ENCODE measurements at places on chromosomes 7 and 10.

DNA sequence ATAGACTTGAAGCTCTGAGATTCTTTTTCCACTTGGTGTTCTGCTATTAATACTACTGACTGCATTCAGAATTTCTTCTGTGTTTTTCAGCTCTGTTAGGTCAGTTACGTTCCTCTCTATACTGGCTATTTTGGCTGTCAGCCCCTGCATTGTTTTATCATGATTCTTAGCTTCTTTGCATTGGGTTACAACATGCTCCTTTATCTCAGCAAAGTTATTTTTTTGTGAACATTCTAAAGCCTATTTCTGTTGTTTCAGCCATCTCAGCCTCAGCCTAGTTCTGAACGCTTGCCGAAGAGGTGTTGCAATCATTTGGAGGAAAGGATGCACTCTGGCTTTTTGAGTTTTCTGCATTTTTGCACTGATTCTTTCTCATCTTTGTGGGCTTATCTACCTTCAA is 201.5 kb upstream of the GNAI1 start:
- DNase-seq: no peak

DNA sequence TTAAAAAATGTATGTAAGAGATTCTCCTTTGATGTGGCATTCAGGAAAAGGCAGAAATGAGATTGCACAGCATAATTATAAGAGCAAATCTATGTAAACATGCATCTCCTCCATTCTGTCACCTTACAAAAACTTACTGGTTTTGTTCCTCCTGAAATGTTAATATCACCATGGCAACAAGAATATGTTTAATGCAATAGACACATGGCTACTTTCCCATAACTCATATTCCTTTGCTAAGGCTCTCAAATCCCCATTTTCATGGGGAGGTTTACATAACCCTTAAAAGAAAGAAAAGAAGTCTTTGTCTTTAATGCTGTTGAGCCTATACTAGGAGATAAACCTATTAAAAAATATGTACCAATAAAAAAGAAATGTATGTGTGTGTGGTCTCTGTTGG is 136.2 kb downstream of the ANK3 start:
- no peak for DNase-seq

GRCh38 chr7:112414855-112415490 is 35.3 kb upstream of the IFRD1 start:
- DNase-seq: no peak

DNA sequence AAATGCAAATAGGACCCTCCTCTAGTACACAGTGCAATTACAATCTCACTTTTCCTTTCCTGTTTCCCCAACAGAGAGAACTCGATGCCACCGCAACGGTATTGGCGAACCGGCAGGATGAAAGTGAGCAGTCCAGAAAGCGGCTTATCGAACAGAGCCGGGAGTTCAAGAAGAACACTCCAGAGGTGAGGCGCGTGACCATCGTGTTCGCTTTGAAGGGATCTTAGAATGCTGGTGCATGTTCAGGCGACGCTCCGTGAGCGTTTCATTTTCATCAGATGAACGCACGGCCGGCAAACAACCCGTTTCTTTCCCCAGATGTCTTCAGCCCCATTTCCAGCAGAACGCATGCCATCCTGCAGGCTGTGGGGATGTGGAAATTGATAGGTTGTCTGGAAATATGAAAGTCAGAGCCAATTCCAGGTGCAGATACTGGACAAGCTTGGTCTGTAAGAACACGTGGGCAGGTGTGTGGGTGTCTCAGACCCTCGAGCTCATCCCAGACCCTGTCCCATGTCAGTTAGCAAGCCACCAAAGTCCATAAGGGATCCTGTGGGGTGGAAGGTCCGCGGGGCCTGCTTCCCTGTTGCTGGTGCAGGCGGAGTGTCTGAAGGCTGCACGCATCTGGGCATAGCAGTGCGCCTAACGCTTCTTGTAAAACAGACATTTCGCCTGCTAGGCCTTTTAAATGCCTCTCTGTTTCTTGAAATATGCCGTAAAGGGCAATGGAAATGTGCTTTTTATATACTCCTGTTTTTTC is 98.8 kb downstream of the CUX1 start:
- no peak for DNase-seq

DNA sequence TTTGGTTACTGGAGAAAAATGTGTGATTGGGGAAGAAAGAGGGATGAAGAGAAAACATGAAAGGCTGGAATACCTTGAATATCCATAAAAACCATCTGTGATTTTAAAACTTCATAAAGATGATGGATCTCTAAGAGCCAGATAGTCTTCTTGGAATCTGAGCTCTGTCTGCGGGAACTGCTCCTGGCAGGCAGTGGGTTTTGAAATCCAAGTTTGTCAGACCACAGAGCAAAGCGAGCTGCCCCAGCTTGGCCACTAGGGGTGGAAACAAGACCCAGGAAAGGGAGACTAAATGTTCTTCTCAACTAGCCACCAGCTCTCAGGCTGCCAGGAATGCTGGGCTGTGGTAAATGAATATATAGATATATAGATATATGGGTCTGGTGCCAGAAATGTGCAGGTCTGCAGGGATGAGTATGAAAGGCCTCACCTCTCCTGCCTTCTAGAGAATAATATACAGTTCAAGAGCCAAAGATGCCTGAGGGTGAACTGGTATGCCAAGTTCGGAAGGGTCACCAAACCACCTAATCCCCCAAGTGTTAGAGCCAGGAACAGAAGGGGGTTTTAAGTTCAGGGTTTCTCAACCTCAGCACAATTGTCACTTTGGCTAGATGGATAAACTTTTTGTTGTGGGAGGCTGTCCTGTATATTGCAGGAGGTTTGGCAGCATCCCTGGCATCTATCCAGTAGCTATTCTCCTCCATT is 208.8 kb downstream of the KCNMA1 start:
- DNase-seq: no peak

- no peak for DNase-seq
Measured at GRCh38 chr10:17409170-17409733, 45.1 kb downstream of the ST8SIA6 start.

GRCh38 chr10:58013406-58013805 is 254.3 kb downstream of the IPMK start:
- DNase-seq: no peak

GRCh38 chr7:45712057-45712689 is 138.0 kb downstream of the ADCY1 start:
- no peak for DNase-seq
